ENCODE measurements at places on chromosomes 4 and X.

GRCh38 chrX:44299177-44299576, 44.3 kb downstream of the EFHC2 start:
- DNase-seq = no peak

DNA sequence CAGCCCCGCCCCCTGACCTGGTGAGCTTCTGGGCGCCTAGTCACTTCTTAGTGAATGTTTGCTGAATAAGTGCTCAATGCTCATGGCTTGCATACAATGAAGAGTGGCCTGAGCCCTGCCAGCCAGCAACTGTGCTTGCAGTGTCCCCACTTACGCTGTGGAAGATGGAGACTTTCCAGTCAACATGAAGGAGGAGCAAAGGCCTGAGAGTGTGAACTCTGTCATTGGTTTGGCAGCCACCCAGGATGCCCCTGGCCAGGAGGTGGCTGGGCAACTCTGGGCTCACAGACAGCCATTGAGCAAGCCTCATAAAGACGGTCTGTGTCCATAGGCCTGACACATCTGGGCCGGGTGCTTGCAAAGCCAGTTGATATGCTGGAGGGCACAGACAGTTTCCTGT, 72.1 kb upstream of the MAMLD1 start:
- no peak for DNase-seq

DNA sequence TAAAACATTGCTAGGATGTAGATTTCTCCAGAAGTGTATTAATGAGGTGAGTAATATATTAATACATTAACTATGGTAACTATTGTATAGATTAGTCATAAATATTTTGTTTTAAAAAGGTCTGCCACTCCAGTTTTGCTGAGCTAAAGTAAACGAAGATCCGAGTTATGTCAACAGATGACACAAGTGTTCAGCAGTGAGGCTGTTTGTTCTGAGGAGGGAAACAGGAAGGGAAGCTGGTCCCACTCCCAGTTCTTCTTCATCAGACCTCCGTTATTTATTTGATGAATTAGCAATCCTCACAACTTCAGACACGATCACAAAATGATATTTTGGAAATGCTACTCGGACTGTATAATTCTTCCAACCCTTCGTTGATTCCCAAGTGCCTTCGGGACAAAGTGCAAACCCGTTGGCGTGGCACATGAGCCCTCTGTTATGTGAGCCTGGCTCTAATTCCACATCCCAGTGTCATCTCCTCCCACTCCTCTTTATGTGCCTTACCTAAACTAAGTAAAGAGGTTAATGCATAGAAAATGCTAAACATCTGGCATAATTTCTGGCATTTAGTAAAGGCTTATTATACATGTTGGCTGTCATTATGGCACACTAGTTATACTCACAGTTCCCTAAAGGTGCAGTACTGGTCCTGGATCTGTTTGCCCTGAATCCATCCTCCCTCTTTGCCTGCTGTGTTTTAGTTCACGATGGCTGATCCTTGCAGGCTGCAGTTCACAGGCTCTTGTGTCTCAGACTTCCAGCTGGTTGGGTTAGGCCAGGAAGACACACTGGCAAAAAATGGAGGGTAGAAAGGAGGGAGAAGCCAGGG, 190.6 kb upstream of the LNX1 start:
- no peak for DNase-seq

GRCh38 chrX:42384956-42385355, 393.0 kb downstream of the PPP1R2C start:
- no peak for DNase-seq

- DNase-seq = no peak
Measured at GRCh38 chr4:169160825-169161224, 109.9 kb downstream of the SH3RF1 start.

- no peak for DNase-seq
Measured at GRCh38 chr4:183907871-183908683, 3.0 kb downstream of the STOX2 start.

GRCh38 chrX:51891821-51892551, 1.4 kb upstream of the MAGED1 start:
- no peak for DNase-seq

DNA sequence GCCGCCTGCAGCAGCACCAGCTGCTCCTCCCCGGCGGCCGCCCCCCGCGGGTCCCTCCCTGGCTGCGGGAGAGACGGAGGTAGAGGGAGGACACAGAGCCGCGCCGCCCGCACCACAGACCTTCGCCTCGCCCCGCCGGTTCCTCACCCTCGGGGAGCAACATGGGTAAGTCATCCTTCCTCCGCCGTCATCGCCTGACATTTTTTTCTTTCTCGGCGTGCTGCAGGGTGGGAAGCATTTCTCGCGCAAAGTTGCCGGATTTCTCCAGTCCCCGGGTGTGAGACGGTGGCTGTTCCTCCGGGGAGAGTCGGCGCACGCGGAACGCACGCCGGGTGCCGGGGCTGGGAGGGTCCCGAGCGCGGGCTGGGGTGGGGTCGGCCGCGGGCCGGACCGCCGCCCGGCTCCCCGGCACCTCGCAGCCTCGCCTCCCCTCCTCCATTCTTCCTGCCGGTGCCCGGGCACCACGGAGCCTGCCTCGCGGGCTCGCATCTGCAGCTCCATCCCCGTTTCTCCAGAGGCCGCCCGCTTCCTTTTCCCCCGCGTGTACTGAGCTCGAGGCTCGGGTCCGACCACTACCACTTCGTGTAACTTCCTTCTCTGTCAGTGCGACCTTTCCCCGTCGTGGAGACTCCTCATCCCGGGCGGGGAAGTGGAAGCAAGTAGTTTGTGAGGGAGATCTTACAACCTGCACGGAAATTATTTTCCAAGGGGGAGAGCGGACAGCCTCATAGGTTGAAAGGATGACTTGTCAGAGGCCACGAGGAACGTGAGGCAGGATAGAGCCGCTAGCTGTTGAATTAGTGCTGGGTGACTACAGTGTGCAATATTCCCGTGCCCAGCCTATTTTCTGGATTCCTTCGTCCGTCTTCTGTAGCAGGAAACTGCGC, 464 bp downstream of the RAP1GDS1 start:
- DNase-seq = peak; percentile 42

DNA sequence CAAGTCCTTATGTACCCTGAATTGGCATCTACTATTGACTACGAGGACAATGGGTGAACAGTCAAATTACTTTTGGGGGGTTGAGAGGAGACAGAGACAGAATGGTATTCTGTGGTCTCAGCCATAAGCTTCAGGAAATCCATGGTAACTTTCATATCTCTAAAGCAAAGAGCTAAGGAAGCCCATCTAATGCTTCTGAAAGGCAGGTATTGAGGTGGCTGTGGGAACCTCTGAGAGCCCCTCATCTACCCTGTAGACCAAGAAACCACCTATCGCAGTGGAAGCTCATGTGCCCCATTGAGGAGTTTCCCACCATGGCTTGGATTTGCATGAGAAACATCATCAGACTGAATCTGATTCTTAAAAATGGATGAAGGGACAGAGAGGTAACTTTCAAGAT, 23.1 kb upstream of the BMP2K start:
- DNase-seq = no peak

- DNase-seq = no peak
Measured at GRCh38 chrX:110399497-110399896, 40.8 kb downstream of the RTL9 start.

- no peak for DNase-seq
Measured at GRCh38 chrX:56499372-56499771, 64.1 kb upstream of the UBQLN2 start.

- no peak for DNase-seq
Measured at GRCh38 chrX:39551762-39552161, 546.0 kb downstream of the BCOR start.

GRCh38 chrX:46757593-46757992, 1.3 kb downstream of the SLC9A7 start:
- DNase-seq = no peak

DNA sequence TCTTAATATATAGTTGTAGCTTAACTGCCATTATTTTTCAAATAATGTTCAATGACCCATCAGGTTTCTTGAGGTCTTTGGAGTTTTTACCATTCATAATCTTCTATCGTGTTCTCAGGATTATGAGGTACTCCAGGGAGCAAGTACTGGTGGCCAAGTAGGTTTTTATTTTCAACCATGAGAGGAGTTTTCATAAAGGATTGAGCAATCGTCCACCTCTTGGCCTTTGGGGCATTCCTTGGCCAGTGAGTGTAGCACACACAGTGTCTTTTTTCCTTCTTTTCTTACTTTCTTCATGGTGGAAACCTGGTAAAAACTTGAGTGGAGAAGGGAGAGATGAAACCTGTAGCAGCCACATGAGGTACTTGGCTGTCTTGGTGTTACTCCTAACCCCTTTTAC, 567.0 kb upstream of the NR3C2 start:
- DNase-seq = no peak

DNA sequence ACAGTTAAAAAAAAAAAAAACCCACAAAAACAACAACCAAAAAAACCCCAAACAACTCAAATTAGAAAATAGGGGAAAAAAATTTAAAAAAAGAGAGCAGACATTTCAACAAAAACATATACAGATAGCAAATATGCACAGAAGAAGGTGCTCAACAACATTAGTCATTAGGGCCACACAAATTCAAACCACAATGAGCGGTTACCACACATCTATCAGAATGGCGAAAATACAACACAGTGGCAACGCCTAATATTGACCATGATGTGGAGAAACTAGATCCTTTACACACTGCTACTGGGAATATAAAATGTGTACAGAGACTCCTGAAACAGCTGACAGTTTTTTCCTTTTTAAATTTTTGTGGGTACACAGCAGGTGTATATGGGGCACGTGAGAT, 19.4 kb downstream of the LYAR start:
- DNase-seq = no peak
